ENCODE measurements at places on chromosomes 16 and 17. TPM values are rescaled to one million over a fixed set of nuclear protein-coding genes. Genes with fewer than 3 reads are reported as not detected.

- DNase-seq: no peak
Measured at GRCh38 chr17:60355663-60356594, 36.0 kb downstream of the USP32 start.

DNA sequence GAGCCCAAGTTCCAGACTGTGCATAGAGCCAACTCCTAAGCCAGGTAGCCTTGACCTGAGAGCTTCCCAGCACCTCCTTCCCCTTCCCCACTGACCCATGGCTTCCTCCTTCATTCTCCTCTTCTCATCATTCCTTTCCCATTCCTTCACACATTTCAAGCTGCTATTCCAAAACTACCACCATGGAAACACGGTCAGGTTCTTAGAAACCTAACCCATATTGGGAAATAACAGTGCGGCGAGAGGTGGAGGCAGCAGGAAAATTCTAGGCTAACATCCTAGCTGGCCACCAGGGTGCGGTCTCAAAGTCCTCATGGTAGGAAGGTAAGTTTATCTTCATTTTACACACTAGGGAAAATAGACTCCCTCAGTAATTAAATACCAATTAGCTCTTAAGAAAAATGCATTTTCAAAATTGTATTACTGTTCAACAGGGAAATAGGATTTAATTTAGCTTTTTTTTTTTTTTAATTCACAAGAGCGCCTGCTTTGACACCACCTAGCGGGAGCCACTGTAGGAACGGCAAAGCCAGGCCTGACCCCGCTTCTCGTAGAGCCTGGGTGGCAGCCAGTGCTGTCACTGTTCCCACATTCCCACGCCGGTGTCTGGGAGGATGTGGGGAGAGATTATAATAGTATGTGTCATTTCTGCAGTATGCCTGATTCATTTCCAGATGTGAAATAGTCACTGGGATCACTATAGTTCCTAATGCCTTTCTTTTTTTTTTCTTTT, 14.0 kb upstream of the SPHK1 start:
- peak; percentile 91 for DNase-seq

DNA sequence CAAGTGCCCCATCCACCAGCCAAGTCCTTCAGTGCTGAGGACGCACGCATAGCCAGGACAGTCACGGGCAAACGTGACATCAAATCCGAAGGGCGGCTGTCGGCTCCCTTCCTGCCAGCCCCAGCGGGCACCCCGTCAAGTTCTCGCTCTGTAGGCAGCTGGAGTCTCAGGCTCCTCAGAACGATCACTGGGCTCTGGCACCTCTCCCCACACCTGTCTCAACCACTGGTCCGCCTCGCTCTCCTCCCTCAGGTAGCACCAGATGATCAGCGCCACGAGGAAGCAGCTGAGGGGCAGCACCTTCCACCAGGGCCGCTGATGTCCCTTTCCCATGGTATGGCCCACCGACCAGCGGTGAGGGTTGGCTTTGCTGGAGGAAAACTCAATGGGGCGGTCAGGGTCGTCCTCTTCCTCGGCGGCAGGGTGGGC, 422 bp downstream of the UQCC4 start:
- no peak for DNase-seq

- no peak for DNase-seq
Measured at GRCh38 chr17:34366529-34367107, 3.6 kb upstream of the CCL1 start.

- DNase-seq: no peak
Measured at GRCh38 chr16:17171250-17172143, 299.3 kb downstream of the XYLT1 start.

GRCh38 chr17:30571921-30572320, 94.7 kb downstream of the GOSR1 start:
- DNase-seq: no peak

SLC35B1 gene
- total RNA-seq: 78.8 TPM

Data from left cardiac atrium (tissue), 4 donors.